ENCODE measurements at places on chromosomes 6 and 20.

GRCh38 chr20:9617940-9618339 is 103.5 kb downstream of the LAMP5 start:
- DNase-seq = peak; percentile 43

GRCh38 chr6:111478749-111479148 is 4.3 kb downstream of the REV3L start:
- peak; percentile 63 for DNase-seq

DNA sequence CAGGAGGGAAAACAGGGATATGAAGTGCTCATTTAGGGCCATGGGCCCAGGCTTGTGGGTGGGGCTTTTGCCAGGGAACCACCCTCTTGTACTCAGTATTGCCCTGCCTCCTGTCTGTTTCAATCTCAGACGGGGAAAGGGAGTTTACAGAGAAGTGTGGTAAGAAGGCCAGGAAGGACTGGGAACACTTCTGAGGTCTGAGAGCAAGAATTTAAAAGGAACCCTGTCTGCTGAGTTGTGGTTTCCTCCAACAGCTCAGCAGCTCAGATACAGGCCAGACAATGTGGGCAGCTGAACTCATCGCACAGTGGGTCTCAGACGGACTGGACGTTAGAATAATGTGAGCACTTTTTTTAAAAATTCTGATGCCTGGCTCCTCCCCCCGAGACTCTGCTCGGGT is 354.1 kb upstream of the ARID1B start:
- DNase-seq = no peak

- no peak for DNase-seq
These were observed 683 bp upstream of the GCNT2 start for GRCh38 chr6:10520468-10520867.

DNA sequence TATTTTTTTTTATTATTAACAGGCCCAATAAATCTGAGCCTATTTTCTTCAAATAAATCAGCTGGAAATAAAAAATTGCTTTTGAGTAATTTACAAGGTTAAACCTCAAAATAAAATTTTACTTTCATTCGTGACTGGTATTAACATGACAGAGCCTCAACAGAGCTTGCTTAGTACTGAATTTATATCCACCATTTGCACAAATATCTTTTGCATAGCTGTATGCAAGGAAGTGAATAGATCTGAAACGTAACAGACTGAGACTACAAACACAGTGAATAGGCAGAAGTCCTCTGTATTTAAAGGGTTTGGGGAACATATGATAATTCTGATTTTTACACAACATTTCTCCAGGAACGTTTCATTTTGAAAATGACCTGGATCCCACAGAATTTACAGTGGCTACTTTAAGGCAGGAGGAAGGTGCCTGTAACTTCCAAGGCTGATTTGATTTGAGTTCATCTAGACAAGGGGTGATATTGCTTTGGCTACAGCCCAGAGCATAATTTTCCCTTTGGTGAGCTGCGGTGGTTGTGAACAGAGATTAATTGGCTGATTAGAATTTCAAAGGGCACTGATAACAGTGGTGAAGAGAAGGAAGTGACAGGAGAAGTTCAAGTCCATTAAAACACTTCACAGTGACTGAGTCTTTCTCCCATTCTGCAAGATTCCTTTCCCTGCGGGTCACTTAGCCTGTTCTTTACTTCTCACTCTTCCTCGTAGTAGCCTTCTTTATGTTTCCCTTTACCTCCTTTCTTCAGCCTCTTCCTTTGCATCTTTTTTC is 121.2 kb upstream of the SASH1 start:
- no peak for DNase-seq

DNA sequence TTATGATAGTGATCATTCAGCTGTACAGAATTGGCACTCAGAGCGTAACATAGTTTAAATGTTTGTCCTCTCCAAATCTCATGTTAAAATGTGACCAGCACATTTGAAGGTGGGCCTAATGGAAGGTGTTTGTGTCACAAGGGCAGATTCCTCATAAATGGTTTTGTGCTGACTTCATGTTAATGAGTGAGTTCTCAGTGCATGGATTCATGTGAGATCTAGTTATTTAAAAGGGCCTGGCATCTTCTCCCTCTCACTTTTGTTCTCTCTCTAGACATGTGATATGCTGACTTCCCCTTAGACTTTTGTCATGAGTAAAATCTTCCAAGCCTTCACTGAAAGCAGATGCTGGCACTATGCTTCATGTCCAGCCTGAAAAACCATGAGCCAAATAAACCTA is 452.4 kb upstream of the PTCHD4 start:
- DNase-seq = no peak

- no peak for DNase-seq
These were observed 3.2 kb upstream of the RFPL4B start for GRCh38 chr6:112343977-112344376.

DNA sequence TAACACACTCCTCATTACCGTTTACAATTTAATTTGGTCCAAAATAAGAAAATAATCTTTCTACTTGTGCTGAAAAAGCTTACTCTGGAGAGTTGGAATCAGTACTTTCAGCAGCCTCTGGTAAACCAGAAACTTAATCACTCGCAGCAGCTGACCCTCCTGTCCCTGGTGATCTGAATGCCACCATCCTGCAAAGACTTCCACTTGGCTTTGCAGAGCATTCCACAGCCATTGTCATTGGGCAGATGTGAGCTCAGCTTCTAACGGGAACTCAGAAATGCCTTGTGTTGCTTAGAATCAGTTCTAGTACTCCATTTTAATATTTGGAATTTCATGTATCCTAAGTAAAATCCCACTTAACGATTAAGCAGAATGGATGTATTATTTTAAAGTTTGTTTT is 59.7 kb downstream of the PHACTR1 start:
- no peak for DNase-seq

DNA sequence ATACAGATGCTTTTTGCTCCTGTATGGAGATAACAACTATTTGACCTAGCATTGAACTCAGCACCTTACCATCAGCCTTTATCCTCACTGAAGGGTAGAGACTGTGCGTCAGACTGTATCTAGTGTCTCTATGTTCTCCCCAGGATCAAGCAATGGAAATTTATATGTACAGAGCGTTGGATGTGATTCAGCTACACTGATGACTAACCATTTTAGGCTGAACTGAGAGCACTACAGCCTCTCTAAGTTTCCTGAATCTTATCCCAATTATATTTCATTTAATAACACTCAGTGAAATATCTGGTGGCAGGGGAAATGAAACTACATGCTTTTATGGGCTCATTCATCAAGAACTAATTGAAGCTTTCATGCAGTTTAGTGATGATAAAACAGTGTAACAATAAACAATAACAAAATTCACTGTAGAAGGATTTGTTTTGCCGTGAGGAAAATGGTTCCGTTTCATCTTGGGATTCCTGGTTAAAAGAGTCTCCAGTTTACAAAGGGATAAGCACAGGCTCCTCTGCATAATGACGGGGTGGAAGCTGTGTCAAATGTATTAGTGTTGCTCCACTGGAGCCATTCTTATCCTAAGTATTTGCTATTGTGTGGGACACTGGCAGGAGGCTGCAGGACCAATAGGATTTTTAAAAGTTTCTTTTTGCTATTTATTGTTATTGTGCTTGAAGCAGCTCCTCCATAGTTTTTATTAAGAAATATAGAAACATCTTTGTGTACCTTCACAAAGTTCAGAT is 567.6 kb upstream of the MMS22L start:
- no peak for DNase-seq

GRCh38 chr6:5412663-5413062 is 151.3 kb downstream of the FARS2 start:
- DNase-seq = no peak

- DNase-seq = peak; percentile 53
These were observed 16.6 kb downstream of the DSE start for GRCh38 chr6:116387374-116387773.

- DNase-seq = no peak
These were observed 49.9 kb downstream of the AIG1 start for GRCh38 chr6:143110572-143110971.

GRCh38 chr6:3829285-3829684 is 19.9 kb upstream of the FAM50B start:
- no peak for DNase-seq

DNA sequence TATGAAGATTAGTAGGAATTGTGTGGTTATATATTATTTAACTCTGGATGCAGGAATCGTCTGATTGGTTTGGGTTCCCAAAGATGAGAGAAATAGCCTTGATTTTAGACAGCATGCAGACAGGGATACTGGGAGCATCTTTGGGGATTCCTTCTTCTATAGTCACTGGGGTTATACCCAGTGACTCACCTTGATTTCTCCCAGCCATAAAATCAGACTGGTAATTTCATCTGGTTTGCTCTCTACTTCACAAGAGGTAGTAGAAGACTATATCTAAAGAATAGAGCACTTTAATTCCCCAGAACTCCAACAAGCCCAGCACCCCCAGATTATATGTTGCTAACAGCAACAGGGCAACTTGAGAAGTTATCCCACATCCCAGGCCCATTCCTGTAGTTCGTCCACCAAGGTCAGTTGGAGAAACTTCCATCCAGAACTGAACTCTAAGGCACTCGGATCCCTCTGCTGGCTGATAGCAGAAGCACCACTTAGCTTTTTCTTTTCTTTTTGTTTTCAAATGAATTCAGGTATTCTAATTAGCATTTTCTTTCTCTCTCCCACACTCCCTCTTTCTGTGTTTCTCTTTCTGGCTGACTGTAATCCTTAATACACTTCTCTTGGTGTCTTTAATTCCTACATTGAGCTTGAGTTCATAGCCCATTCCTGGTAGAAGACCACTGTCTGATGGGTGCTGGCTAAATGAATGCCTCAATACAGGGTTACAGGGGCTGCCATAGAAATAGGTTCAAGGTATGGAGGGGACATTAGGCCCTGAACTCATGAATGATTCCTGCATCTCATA is 20.4 kb upstream of the EFHC1 start:
- peak; percentile 60 for DNase-seq

DNA sequence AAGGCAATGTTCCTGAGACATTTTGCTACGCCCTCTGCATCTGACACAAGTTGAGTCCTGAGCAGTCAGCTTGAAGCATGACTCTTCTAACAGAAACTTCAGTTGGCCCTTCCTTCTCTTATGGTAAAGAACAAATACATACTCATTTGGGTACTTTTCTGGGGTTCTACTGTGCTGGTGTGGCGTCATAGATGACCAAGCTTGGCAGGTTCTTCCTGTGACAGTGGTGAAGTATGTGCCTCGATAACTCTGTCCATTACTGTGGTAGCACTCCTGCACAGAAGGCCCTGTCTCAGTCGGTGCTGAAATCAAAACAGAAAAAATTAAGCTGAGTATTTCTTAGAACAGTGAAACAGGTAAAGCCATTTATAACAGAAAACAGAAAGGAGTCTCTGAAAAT is 152.5 kb downstream of the SLC22A3 start:
- no peak for DNase-seq

GRCh38 chr20:41168281-41169161 is 31.2 kb downstream of the PLCG1 start:
- DNase-seq = no peak

GRCh38 chr6:138115201-138115600 is 8.0 kb upstream of the PERP start:
- no peak for DNase-seq

DNA sequence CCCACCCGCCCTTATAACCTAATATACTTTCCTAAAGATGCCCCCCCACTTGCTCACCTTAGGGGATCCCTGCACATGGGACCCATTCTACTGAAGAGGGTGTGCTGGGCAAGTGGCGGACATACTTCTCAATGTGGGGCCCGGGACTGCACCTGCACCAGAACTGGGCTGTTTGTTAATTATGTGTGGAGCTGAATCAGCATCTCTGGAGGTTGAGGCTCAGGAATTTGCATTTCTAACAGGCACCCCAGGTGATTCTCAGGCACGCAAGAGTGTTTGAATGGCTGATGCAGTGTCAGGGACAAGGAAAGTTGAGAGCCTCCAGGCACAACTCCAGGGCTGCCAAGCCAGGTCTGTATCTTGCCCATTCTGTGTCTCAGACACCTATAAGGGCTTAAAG is 8.9 kb upstream of the PTPRT start:
- DNase-seq = no peak

GRCh38 chr6:31969712-31970603 is 2.0 kb downstream of the DXO start:
- DNase-seq = peak; percentile 26

DNA sequence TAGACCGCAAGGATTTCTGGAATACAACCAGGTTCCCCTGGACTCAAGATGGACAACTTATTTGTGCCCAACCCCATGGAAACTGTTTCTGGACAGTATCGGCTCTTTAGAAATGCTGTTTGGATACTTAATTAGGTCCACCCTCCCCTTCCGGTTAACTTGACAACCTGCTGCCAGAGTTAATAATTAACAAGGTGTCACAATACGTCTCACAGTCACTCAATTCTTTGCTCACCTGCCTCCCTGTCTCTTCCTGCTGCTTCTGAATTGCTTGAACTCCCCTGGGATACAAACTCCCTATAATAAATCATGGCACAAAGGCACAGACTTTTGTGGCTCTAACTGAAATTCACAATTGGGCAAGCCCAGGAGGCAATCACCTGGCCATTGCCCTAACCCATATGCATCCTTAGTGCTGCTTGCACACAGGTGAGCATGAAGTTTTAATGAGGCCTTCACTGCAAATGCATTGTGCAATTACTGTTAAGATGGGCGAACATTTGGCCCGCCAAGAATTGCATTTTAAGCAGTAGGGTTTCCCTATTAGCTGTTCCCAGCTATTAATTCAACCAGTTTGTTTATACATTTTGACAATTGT is 504.4 kb upstream of the NOX3 start:
- DNase-seq = no peak

DNA sequence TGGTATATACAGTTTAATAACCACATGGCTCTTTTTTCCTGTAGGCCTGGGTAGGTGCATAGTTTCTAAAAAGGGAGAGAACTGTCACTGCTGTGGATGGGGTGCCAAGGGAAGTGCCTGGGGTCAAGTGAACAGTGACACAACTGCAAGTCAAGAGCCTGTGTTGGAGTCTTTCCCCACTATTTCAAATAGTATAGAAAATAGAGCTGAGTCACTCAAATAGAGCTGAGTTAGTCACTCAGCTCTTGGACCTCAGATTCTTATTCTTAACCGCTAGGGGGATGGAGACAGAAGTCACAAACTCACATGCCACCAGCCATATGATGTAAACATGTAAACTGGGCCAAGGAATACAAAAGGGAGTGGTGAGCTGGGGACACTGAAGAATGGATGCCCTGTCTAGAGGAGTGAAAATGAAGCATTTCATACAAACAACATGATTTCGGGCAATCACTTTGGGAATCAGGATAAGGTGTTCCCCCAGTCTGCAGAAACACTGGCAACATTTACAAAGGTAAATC is 2.1 kb downstream of the NQO2 start:
- DNase-seq = peak; percentile 73

- no peak for DNase-seq
These were observed 60.2 kb upstream of the RNF144B start for GRCh38 chr6:18326980-18327379.

- no peak for DNase-seq
These were observed 18.2 kb downstream of the TRIM26 start for GRCh38 chr6:30194797-30195690.

DNA sequence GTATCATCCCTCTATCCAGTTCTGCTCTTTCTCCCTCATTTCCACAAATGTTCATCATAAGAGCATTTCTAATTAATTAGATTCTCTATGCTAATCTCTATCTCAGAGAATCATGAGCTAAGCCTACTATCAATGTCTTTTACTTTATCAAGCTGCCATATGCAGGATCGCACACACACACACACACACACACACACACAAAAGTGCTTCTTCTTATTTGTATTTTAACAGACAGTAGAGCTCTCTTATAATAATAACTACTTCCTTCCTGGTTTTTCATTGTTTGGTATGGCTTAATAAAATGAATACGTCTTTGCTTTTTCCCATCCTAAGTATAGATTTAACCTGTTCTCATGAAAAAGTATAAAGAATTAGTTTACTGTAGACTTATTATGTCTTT is 170.2 kb downstream of the HAO1 start:
- DNase-seq = no peak
